GM12878 (cell line): ENCODE measurements at places on chromosomes 3 and 15. TPM values are rescaled to one million over a fixed set of nuclear protein-coding genes. Genes with fewer than 3 reads are reported as not detected.
A peak's percentile ranks its signal among the peaks of the same experiment; 100 is the strongest.

The RARRES1 gene
- 0.19 and 0.83 TPM in 2 replicates for polyA plus RNA-seq

DNA sequence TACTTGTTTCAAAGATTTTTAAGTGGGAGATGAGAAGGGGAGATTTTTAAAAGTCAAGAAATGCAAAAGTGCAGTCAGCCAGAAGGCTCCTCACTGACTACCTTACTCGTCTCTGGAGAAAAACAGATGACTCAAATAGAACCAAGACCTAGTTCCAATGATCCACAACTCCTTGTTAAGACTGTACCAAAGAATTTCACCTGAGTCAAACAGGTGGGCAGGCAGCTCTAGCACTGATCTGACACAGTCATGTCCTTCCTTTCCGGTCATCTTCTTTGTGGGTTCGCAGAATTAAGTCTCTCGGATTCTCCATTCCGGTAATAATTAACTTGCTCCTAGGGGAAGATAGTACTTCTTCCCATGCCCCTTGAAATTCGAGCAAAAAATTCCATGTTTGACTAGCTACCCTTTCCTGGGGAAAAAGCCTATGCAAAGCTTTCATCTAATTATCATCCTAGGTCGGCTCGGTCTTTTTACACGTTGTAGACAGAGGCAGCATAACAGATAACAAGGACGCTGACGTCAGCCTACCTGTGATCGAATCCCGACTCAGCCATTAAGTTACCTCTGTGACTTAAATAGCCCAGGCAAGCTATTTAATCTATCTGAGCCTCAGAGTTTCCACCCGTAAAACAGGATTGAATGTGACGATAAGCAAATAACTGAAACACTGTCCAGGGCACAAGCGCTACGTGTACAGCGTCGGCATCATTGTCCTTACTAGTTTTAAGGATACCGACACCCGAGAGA lies 758 bp downstream of the SELENOK start:
- peaks cover 7% of the 10 kb centered on the region for H3K36me3 ChIP-seq
- DNase-seq = no peak
- H3K27ac ChIP-seq = peak overlapping the region; percentile 95
- H3K4me3 ChIP-seq = peak overlapping the region; percentile 89
- no peaks in the 10 kb centered on the region for H3K27me3 ChIP-seq

The CPEB1 gene
- polyA plus RNA-seq = 1.1 TPM in 2 replicates

The TUSC7 gene
- not detected in 2 replicates for polyA plus RNA-seq

DNA sequence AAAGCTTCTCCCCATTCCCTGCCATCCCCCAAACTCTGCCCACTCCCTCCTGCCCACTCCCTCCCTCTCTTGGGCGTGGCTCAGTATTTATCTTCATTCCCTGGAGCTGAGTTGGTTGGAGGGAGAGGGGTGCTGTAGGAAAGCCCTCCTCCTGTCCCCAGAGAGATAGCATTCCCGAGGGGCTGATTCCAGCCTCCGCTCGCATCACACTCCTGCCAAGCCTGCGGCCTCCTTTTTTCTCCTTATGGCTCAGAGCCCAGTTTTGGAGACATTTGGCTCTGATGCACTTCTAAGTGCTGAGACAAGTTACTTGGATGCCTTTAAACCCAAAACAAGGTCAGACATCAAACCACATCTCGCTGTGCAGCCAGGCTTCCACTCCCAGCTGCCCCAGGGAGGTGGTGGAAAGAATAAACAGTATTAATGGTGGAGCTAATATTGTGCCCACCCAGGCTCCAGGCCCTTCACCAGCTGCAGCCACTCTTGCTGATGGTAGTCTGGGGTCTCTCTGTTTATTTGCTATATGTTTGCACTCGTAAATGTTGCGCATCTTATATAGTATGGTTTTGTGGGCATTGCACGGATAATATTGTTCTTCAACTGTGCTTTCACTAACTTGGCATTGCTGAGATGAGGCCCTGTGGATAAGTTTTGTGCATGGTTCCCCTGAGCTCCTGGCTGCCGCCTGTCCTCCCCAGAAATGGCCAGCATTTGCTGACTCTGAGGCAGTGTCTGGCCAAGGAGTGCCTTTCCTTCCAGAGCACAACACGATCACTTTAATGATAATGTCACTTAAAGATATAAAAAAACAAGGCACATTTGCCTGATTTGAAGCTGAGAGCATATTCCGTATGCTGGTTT lies 157.2 kb downstream of the LRRC28 start:
- H3K4me1 ChIP-seq = no peaks in the 10 kb centered on the region
- H3K4me3 ChIP-seq = no peak overlapping the region
- H3K36me3 ChIP-seq = no peaks in the 10 kb centered on the region
- H3K27ac ChIP-seq = no peak overlapping the region

- no peak overlapping the region for H3K4me3 ChIP-seq
- no peak overlapping the region for H3K27ac ChIP-seq
- no peaks in the 10 kb centered on the region for H3K36me3 ChIP-seq
- no peaks in the 10 kb centered on the region; the same call in 1 of the 2 replicates for H3K4me1 ChIP-seq
These were observed 50.5 kb upstream of the GK5 start for GRCh38 chr3:142275856-142276255.
